NCI-H2029 treated with DMSO at 0.1 percent for 48 hours (cell line): ENCODE measurements at places on chromosomes 1 and 21.

DNA sequence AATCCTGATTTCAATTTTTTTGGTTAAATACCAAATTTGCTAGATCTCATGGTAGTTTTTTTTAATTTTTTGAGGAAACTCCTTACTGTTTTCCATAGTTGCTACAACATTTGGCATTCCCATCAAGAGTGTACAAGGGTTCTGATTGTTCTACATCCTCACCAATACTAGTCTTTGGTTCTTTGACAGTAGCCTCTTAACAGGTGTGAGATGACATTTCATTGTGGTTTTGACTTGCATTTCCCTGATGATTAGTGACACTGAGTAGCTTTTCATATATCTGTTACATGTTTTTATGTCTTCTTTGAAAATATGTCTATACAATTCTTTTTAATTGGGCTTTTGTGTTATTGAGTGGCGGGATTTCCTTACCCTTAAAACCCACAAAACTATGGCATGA lies 20.9 kb upstream of the RGS13 start:
- DNase-seq: no peak

DNA sequence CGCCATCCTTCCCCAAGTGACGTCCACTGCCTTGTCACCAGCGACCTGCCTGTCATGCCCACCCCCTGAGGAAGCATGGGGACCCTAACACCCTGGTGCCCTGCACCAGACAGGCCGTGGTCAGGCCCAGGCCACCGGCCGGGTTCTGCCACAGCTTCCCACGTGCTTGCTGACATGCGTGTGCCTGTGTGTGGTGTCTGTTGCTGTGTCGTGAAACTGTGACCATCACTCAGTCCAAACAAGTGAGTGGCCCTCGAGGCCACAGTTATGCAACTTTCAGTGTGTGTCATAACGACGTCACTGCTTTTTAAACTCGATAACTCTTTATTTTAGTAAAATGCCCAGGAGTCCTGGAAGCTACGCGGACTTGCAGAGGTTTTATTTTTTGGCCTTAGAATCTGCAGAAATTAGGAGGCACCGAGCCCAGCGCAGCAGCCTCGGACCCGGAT lies 8.5 kb upstream of the CTRC start:
- DNase-seq: no peak

- DNase-seq: no peak
These were observed 101.5 kb upstream of the CSF3R start for GRCh38 chr1:36583980-36584782.

DNA sequence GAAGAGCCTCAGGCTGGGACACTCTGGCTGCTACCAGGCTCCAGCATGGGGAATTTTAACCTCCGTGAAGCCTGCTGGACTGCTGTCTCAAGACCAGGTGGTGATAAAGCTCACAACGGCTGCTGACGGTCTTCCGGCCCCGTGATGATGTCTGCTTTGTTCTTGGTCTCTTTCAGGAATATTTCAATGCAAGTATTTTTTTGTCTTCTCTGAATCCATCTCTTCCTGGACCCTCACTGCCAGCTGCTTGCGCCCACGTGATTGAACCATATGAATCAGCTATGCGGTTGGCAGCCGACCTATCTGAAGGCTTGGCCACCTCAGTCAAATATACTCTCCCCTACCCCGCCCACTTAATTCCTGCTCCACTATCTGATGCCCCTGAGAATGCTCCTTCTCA lies 14.6 kb upstream of the SLC6A17 start:
- DNase-seq: peak; percentile 61

DNA sequence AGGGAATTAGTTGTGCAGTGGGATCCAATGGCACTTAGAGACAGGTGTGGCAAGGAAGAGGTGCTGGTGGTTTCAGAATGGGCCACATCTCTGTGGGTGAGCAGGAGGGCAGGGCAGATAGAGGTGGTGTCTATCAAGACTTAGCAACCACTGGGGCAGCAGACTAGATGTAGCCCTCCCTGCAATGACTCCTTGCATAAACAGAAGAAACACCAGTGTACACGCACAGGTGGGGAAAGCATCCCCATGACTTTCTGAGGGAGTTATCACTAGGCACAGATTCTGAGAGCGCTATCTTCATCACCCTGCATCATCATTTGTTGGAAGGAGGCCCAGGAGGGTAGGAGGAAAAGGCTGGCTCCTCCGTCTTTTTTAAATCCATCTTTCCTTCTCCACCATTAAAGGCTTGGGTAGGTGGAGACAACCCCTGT lies 58.4 kb downstream of the PLXNA2 start:
- DNase-seq: no peak

- DNase-seq: no peak
These were observed 67.7 kb downstream of the PCP4 start for GRCh38 chr21:39934895-39935294.

DNA sequence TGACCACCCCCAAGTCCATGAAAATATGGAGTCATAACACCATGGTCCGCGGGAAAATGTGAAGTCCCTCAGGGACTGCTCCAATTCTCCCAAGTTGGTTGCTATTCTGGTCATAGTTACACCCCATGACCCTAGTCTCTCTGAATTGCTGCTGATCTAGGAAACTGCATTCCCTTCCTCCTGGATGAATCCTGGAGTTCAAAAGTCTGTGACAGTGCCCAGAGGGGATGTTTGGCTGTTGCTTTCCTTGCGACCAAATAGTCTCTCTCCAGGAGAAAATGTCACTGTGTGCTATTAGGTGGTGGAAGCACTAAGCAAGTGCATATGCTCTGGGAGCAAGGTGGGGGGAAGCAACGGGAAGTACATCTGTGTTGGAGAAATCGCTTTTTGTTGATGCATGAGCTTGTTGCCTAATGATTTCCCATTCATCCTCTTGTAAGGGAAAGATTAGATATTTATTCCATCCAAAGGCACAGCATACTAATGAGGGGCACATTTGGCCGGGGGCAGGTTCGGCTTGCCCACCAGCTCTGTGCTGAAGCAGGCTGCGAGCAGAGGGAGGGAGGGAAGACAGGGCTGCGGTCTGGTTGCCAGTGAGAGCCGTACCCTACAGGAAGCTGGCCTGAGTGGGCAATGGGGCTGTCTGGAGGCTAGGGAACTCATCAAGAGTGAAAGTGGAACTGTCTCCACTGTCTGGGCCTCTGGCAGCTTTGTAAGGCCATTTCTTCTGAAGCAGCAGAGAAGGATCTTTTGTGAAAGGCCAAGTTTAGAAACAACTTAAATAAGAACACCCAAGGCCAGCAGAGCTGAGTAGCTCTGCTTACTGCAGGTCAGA lies 27.2 kb downstream of the SYT6 start:
- no peak for DNase-seq
